Cardiac septum (tissue), 1 donor: ENCODE measurements at places on chromosomes 1 and 21. TPM values are rescaled to one million over a fixed set of nuclear protein-coding genes. Genes with fewer than 3 reads are reported as not detected.
A peak's percentile ranks its signal among the peaks of the same experiment; 100 is the strongest.

Gene CELA2A
- total RNA-seq: not detected

Gene DYNLT5
- total RNA-seq: 4.0 TPM

- peak; percentile 83 for DNase-seq
These were observed 15.5 kb upstream of the CD247 start for GRCh38 chr1:167533851-167534300.

- no peak for DNase-seq
These were observed 7.6 kb downstream of the FOXO6 start for GRCh38 chr1:41368801-41369200.

- DNase-seq: peak; percentile 89
These were observed 87.9 kb upstream of the LYST start for GRCh38 chr1:235954306-235955283.
